ENCODE measurements at places on chromosomes 13 and 19.

DNA sequence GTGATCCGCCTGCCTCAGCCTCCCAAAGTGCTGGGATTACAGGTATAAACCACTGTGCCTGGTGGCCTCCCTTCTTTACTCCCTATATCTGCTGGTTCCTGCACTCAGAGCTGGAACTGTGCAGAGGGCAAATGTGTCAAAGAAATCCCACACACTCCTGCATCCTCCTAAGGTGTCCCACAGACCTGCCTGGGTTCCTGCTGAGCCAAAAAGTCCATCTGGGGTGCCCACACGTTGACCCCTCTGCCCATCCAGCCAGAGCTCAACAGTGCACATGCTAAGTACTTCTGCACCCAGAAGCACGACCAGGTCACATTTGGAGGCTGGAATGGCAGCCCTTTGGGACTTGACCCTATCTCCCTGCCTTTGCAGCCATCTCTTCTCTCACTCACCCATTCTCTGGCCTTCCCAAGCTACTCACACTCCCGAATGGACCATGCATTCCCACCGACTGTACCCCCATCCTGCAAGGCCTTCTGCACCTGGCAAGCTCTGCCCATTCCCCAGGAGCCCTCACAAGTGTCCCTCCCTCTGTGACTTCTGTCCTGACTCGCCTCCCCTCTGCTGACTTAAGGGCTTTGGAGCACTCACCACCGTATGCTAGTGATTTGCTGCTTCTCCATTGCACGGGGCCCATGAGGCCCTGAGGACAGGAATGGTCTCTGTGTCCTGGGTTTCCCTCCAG, 152.1 kb downstream of the KCTD15 start:
- DNase-seq: no peak
- H3K27ac ChIP-seq: no peak overlapping the region
- H3K4me3 ChIP-seq: no peak overlapping the region
- H3K36me3 ChIP-seq: no peaks in the 10 kb centered on the region

DNA sequence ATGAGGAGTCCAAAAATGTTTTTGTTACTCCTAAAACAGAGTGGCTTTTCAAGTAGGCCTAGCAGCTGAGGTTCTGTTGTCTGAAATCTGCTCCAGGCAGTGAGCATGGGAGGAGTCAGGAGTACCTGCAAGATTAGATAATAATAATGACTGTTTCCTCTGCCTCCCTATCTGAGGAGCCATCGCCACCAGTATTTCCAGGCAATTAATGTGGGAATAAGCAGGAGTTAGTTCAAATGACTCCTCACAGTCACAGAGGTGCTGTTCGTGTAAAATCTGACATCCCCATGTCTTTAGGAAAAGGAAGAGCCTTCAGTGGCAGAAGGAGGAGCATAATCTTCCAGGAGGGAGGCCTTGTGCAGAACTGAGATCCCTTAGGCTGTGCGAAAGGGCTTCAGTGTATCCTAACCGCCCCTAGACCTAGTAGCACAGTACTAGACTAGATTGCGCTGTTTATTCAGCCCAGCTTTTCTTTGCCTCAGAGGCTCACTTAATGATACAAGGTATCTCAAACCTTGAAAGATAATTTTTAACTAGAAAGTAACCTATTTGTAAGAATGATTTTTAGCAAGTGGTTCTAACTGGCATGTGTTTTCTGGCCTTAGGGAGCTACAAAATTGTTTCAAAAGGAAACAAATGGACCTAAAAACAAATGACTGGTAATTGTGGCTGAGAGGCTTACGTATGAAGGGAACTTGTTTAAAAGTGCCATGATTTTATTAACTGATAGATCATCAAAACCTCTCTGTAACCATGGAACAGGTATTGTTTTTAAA, 49.0 kb downstream of the FREM2 start:
- no peak overlapping the region for H3K27ac ChIP-seq
- H3K4me3 ChIP-seq: no peak overlapping the region

DNA sequence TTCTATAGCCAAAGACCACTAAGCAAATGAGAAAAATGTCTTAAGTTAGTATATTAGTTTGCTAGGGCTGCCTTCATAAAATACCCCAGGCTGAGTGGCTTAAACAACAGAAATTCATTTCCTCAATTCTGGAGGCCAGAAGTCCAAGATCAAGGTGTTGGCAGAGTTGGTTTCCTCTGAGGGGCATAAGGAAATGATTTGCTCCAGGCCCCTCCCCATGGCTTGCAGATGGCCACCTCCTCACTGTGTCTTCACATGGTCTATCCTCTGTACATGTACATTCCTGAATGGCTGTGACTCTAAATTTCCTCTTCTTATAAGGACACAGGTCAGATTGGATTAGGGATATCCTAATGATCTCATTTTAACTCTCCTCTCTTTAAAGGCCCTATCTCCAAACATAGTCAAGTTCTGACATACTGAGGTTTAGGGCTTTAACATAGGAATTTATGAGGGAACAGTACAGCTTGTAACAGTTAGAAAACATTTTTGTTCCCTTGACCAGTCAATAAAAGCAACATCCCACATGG, 307.4 kb downstream of the DIAPH3 start:
- no peak overlapping the region for H3K27ac ChIP-seq
- DNase-seq: no peak
- no peaks in the 10 kb centered on the region for H3K27me3 ChIP-seq
- no peaks in the 10 kb centered on the region for H3K36me3 ChIP-seq

DNA sequence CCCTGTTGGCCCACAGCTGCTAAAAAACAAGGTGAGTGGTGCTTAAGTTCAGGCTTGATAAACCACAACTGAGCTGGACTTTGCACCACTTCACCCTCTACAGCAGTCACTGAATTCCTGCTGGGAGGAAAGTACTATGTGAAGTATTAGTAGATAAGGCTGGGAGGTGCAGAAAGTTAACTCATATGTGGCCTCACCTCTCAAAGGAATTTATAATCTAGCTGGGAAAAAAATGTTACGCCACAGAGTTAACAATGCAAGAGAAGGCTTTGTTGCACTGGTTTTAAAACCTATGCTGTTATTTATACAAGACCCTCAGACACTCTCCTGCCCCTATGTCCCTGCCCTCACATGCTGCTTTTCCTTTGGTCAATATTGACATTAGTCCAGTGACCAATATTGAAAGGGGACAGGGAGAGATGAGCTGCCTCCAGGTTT, 60.9 kb downstream of the LIG4 start:
- no peaks in the 10 kb centered on the region for H3K27me3 ChIP-seq
- no peaks in the 10 kb centered on the region for H3K4me1 ChIP-seq
- H3K36me3 ChIP-seq: no peaks in the 10 kb centered on the region
- H3K4me3 ChIP-seq: no peak overlapping the region
- no peak for DNase-seq
- no peak overlapping the region for H3K27ac ChIP-seq

DNA sequence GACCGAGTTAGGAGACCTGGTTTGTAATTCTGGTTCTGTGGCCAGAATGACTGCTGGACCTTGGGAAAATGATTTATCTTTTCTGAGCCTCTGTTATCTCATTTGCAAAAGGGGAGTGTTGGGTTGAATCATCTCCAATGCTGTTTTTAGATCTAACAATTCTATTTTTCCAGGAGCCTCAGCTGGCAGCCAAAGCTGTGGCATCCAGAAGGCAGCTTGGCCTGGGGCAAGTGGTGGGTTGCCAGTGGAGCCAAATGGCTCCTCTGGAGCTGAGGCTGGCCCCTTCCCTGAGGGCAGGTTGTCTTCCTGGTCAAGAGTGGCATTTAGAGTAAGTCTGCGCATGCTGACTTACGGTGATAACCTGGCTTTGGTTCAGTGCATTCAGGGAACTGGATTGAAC, 21.3 kb downstream of the B3GLCT start:
- DNase-seq: no peak
- H3K36me3 ChIP-seq: no peaks in the 10 kb centered on the region
- no peaks in the 10 kb centered on the region for H3K27me3 ChIP-seq
- H3K4me1 ChIP-seq: no peaks in the 10 kb centered on the region
- H3K4me3 ChIP-seq: no peak overlapping the region

GRCh38 chr19:6963244-6963852, 57.9 kb downstream of the MBD3L2B start:
- H3K4me3 ChIP-seq: no peak overlapping the region
- no peaks in the 10 kb centered on the region for H3K4me1 ChIP-seq
- no peaks in the 10 kb centered on the region for H3K36me3 ChIP-seq
- DNase-seq: no peak

- DNase-seq: peak; percentile 44
- H3K4me1 ChIP-seq: peaks cover 36% of the 10 kb centered on the region
- peaks cover 4% of the 10 kb centered on the region for H3K36me3 ChIP-seq
- no peak overlapping the region for H3K27ac ChIP-seq
Observed at GRCh38 chr19:14146789-14147216, 10.4 kb upstream of the ASF1B start.

GRCh38 chr19:14480700-14481079, 5.5 kb upstream of the PTGER1 start:
- H3K36me3 ChIP-seq: peaks cover 19% of the 10 kb centered on the region
- no peak overlapping the region for H3K4me3 ChIP-seq
- no peaks in the 10 kb centered on the region for H3K27me3 ChIP-seq
- no peak for DNase-seq

- H3K27me3 ChIP-seq: no peaks in the 10 kb centered on the region
- no peak overlapping the region for H3K4me3 ChIP-seq
- no peaks in the 10 kb centered on the region for H3K36me3 ChIP-seq
- no peak overlapping the region for H3K27ac ChIP-seq
- DNase-seq: no peak
Observed at GRCh38 chr19:30587869-30588268, 215.7 kb downstream of the ZNF536 start.

GRCh38 chr19:43782311-43782660, 1.5 kb upstream of the KCNN4 start:
- H3K36me3 ChIP-seq: no peaks in the 10 kb centered on the region
- peaks cover 79% of the 10 kb centered on the region for H3K4me1 ChIP-seq
- H3K27me3 ChIP-seq: no peaks in the 10 kb centered on the region
- no peak overlapping the region for H3K4me3 ChIP-seq
- no peak for DNase-seq
- H3K27ac ChIP-seq: peak overlapping the region; percentile 71

GRCh38 chr13:32695602-32696250, 109.5 kb downstream of the PDS5B start:
- H3K36me3 ChIP-seq: peaks cover 8% of the 10 kb centered on the region
- H3K4me1 ChIP-seq: no peaks in the 10 kb centered on the region
- no peaks in the 10 kb centered on the region for H3K27me3 ChIP-seq
- no peak overlapping the region for H3K4me3 ChIP-seq
- no peak overlapping the region for H3K27ac ChIP-seq

DNA sequence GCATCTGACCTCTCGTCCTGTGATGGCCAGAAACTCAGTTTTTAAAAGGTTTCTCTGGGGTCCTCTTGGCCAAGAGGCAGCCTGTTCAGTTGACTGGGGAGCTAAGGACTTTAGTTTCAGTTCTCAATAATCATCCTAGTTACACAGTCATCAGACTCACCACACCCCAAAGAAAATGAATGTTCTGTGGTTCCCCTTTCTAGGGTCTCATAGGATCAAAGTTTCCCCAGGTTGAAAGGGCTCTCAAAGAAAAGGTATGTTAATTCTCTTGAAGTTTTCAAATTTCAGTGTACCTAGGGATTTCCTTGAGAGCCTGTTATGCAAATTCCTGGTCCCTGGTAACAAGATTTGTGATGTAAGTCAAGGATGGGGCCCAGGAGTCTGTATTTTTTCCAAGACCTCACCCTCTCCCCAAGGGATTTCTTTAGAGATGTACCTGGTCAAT, 94.9 kb downstream of the FAM216B start:
- H3K36me3 ChIP-seq: no peaks in the 10 kb centered on the region
- H3K4me3 ChIP-seq: no peak overlapping the region
- DNase-seq: no peak
- H3K27ac ChIP-seq: no peak overlapping the region

DNA sequence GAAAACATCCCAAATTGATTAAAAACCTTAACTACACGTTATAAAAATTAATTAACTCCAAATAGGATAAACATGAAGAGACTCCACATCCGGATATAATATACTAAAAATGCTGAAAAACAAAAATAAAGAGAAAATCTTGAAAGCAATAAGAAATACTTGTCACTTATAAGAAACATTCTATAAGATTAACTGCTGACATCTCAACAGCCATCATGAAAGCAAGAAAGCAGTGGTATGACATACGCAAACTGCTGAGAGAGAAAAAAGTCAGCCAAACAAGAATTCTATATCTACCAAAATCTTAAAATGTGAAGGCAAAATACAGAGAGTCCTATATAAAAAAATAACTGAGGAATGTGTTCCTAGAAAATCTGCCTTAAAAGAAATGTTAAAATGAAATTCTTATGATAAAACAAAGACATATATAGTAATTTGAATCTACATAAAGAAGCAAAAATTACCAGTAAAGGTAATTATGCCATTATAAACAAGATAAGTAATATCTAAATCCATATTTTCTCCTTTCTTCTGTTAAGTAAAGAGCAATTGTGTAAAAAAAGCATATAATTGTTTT, 1851.1 kb downstream of the PCDH9 start:
- no peaks in the 10 kb centered on the region for H3K27me3 ChIP-seq
- H3K27ac ChIP-seq: no peak overlapping the region
- no peaks in the 10 kb centered on the region for H3K36me3 ChIP-seq
- no peak for DNase-seq

GRCh38 chr13:51832471-51833152, 12.4 kb downstream of the TMEM272 start:
- no peak overlapping the region for H3K4me3 ChIP-seq
- no peak overlapping the region for H3K27ac ChIP-seq

DNA sequence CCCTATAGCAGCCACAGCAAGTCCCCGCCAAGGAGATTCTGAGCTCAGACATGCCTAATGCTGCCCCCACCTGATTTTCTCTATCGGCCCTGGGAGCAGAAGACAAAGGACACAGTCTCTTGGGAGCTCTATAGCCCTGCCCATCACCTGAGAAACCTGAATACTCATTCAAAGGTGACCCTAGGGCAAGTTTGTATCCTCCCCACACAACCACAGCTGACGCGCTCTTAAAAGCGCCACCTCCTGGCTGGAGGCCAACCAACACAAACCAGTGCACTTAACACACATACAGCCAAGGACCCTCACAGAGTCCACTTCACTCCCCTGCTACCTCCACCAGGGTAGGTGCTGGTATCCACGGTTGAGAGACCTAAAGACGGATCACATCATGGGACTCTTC, 8.8 kb upstream of the IGFL4 start:
- DNase-seq: no peak
- H3K4me3 ChIP-seq: no peak overlapping the region

- no peak overlapping the region for H3K27ac ChIP-seq
- no peak overlapping the region for H3K4me3 ChIP-seq
- H3K36me3 ChIP-seq: no peaks in the 10 kb centered on the region
- peaks cover 31% of the 10 kb centered on the region for H3K27me3 ChIP-seq
- DNase-seq: peak; percentile 47
Observed at GRCh38 chr19:30669329-30670010, 297.3 kb downstream of the ZNF536 start.

All from K562 (cell line).